ENCODE measurements at places on chromosomes 3 and 15.

GRCh38 chr15:38589502-38589901 lies 24.9 kb upstream of the RASGRP1 start:
- no peak for DNase-seq

GRCh38 chr3:135806317-135806716 lies 159.2 kb upstream of the PPP2R3A start:
- no peak for DNase-seq

DNA sequence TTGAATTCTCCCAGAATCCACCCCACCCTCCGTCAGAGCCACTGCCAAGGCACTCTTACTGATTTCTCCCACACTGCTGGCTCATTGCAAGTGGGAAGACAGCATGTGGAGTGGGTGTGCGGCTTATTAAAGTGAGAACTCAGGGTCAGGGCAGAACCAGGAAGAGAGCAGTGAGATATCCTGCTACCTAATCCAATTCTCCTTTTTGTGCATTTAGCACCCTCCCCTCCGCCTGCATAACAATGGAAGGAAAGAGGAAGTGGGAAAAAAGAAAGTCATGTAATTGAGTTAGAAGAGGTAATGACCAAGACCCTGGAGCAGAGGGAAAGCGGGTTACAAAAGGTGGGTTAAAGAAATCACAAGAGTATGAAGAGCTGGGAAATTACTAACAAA lies 27.8 kb upstream of the PIK3CB start:
- no peak for DNase-seq

- DNase-seq, result no peak
Observed at GRCh38 chr3:100503448-100503847, 11.0 kb downstream of the TMEM45A start.

DNA sequence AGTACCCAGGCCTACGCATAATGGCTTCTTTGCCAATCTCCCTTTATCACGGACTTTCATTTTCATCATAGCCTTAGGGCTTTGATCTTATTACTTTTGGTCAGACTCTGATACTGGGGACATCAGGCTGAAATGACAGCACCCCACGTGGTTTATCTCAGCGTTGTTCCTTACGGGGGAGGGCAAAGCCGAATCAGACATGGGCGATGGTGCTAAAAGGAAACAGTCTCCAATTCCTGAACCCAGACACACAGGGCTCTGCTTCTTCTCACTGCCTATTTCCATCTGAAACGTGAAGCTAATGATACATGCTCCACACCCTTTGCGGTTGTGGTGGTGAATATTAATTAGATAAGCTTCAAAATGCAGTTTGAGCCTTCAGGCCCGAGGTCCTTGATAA lies 59.4 kb upstream of the CD47 start:
- no peak for DNase-seq

DNA sequence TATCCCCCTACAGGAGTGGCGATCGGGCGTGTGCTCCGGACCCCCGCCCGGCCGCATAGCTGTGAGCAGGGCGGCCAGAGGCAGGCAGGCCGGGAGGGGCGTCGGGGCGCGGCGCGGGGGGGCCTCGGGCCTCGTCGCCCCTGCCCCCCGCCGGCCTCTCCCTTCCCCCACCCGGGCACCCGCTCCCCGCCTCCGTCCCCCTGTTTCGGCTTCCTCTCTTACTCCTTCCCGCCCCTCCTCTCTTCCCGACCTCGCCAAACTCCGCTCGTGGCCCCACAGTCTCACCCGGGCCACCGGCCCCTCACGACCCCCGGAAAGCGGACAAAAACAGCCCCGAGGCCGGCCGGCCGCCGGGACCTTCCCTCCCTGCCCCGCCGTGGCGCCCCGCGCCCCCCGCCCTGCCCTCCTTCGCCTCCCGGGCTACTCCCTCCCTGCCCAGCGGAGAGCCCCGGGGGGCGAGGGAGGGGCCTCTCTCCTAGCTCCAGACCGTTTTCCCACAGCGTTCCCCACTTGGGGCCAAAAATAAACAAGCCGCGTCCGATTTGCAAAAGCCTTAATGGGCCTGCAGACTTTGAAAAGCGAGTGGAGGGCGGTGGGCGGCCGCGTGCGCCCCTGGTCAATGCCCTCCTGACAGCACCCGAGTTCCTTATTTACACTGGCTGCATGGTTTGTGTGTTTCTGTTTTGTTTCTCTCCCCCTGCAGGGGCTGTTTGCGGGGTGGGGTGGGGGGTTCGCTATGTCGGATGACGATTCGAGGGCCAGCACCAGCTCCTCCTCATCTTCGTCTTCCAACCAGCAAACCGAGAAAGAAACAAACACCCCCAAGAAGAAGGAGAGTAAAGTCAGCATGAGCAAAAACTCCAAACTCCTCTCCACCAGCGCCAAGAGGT lies 1.0 kb downstream of the UBE2E1 start:
- DNase-seq, result no peak

DNA sequence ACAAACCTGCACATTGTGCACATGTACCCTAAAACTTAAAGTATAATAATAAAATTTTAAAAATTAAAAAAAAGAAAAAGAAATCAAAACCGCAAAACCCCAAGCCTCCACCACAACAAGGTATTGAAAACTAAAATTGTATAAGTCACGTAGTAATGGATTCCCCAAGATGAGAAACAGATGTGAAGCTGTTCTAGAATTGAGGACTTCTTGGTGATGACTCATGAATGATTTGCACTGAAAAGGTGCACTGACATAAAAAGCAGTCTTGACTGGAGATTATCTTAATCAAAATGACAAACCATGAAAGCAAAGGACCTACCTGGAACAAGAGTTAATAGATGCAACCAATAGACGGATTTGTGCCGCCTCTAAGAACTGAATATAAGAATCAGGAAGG lies 225.8 kb downstream of the MYRIP start:
- no peak for DNase-seq

DNA sequence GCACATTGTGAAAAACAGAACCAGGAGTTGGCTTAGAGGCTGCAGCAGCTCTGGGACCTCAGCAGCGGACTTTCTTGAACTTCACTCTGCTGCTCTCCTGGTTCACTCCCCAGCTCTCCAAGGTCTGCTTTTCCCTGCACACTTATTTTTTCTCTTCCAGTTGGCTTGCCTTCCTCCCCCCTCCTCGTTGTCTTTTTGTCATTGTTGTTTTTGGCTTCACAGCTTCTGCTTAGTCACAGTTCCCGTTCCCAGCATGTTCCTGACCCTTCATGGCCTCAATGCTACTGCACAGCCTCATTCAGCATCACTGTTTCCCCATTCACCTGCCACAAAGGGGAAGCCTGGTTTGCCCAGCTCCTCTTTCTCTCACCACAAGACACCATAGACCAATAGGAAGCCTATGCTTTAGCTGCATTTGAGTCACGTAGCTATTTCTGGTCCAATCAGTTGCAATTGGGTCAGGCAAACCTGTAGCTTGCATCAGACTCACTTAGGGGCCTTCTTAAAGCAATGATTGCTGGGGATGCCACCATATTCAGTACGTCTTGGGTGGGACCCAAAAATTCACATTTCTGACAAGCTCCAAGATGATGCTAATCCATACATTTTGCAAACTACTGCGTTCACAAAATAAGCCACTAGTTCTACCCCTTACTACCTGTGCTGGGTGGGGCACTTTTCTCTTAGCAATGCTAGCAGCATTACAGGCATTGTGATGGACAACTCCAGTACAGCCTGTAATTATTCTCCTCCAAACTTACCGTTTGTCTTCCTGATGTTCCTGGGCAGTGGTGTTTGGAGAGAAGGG lies 7.8 kb upstream of the SUMF1 start:
- DNase-seq, result no peak
